ENCODE measurements at places on chromosomes 12 and 14. TPM values are rescaled to one million over a fixed set of nuclear protein-coding genes. Genes with fewer than 3 reads are reported as not detected.

Gene RHEBL1
- 4.3 TPM for total RNA-seq

DNA sequence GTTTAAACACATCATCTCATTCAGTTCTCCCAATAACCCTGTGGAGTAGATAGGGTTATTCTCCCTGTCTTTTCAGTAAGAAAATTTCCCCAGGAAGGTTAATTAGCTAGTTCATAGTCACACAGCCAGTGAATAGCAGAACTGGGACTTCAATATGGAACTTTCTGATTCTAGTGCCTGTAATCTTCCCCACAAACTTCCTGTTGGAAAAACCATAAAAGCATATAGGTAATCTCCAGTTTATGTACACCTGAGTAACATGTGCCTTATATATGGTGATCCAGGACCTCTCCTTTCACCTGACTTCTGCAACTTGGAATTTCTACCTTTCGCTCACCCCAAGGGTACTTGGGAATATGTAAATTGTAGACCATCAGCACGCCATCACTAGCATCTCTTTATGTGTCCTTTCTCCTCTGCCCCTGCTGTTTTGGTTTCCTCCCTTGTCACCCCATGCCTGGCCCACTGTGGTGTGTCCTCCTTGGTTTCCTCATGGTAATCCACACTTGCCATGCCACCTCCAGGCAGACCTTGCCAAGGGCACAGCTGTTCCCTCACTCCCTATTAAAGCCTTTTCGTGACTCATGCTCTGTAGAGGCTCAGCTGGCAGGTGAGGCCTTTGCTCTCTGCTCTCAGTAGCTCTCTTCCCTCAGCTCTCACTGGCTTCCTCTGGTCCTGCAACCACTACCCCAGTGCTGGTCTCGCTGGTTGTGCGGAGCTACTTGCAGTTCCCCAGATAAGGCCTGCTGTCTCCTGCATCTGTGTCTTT is 16.7 kb downstream of the TBC1D30 start:
- DNase-seq = no peak

GRCh38 chr14:81855007-81855406 is 321.4 kb upstream of the SEL1L start:
- DNase-seq = peak; percentile 21

DNA sequence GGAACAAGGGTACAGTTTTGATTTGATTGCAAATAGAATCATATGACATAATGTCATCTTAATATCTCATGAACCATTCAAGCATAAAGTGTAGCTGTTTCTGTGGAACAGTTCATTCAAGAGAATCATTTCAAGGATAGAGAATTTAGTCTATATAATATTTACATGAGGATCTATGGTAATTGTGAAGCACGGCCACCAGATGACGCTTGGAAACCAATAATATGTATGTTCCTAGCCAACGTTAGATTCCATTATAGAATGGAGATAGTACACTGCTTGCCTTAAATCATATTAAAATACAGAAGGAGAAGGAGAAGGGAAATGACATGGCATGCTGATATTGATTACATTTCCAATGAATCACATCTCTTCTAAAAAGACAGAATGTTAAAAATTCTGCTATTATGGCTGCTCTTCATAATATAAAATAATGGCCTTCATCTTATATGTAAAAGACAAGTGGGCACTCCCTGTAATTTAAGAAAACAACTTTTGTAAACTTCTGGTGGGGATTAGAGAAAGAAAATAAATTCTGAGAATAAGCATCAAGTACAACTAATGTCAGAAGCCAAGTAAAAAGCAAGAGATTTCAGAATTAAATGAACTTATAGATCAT is 351.0 kb downstream of the NAV3 start:
- DNase-seq = peak; percentile 41

GRCh38 chr12:58176296-58176869 is 235.0 kb downstream of the ATP23 start:
- DNase-seq = peak; percentile 18

Measured in Caki2 (cell line).